NCI-H187 treated with DMSO at 0.1 percent for 48 hours (cell line): ENCODE measurements at places on chromosomes 3 and 15.

DNA sequence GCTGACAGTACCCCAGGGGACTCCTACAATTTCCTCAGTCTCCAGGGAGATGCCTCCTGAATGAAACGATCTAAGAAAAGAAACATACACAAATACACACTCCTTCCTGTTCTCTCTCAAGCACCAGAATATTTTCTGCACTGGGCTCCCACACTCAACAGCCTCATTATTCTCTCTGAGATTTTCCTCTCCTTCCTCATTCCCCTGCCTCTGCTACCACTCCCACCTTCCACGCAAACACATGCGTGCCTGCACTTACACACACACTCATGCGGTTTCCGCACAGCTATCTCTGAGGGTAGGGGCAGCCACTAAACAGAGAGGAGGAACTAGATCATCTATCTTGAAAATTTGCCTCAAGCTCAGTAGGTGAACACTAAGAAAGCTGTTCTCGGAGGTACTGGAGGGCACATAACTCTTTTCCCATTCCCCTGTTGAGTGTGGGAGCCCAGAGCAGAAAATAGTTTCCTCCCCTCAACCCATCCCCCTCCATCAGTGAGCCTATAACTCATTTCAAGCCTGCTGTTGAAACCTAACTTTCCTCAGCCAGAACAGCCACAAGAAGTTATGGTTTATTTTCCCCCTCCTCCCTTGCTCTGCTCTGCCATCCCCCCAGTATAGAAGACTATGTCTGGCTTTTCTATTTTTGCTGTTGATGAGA is 30.5 kb upstream of the TIPARP start:
- DNase-seq = no peak

DNA sequence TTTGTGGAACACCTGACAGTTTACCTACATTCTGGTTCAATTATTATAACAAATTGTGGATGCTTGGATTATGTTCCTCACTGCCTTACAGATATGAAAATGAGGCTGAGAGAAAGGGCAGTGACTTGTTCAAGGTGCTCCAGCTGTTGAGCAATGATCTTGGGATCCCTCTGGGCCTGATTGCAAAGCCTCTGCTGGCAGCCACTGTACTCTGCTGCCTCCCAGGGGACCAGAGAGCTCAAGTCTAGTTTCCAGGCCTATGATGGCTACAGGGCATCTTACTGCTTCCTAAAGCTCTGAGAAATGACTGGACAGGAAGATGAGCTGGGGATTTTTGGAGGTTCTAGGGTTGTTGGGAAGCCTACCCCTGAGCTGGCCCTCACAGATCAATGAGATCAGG is 2.3 kb upstream of the SHC4 start:
- no peak for DNase-seq

DNA sequence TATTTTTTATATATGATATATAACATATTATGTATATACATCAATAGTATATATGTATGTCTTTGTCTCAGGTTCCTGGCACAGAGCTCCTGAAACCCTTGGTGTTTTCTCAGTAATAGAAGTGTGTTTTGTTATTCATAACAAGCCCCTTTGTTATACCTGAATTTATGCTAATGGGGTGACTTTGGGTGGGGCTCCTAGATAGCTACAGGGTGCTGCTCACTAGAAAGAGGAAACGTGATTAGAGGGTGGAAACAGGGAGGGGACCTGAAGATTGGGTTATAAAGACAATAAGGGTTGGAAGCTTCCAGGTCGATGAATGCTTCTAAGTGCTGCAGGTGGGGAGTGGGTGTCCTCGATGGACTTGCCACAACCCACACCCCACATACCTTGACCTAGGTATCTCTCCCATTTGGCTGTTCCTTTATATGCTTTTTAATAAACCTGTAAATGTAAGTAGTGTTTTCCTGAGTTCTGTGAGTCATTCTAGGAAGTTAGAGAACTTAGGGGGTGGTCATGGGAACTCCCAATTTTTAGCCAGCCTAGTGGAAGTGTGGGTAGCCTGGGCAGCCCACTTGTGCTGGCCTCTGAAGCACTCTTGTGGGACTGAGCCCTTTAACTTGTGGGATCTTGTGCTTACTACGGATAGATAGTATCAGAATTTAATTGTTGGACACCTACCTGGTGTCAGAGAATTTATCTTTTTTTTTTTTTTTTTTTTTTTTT is 36.9 kb upstream of the C15orf39 start:
- no peak for DNase-seq

DNA sequence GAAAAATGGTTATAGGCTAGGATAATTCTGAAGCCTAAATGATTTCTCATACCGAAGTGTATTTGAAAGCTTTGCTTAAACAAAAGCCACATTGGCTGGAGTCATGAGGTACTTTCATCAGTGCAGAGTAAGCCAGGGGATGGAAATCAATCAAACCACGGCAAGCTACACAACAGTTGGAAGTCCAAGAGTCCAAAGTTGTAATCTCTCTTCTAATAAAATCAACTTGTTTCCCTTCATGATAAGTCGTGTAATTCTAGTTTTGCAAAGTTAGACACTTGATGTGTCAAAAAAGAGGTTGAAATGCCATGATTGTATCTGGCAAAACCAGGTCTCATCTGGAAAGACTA is 250.5 kb upstream of the VEPH1 start:
- DNase-seq = no peak

- DNase-seq = no peak
These were observed 394.0 kb downstream of the FOXP1 start for GRCh38 chr3:71189480-71189879.

DNA sequence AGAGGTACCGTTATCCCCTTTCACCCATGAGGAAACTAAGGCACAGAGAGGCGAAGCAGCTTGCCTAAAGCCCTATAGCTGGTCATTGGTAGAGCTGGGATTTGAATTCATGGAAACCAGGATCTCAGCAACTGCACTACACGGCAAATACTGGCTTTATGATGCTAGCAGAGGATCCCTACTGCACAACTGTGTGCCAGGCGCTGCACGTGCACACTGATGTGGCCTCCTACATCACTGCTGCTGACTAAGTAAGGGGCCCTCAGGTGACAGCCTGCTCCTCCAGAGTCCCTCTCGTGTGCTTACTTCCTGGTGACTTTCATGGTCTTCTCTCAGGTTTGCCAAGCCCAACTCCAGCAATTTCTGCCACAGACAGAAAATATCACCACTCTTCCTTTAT is 3.4 kb upstream of the POLG start:
- no peak for DNase-seq

DNA sequence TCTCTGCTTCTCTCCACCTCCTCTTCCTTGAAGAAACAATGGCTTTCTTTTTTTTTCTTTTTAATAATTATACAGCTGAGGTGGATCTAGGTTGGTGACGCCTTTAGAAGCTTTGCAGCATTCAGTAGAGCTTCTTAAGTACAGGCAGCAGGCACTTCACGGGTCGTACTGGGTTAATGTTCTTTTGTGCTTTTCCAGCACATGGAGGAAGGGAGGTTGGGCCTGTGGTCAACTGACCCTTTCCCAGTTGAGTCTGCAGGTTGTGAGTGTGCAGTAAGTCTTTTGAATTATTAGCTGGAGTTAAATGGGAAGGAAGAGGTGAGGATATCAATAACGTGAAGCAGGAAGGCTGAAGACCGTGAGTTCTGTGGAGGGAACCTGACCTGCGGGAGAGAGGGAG is 7.0 kb downstream of the TRAK1 start:
- DNase-seq = no peak

GRCh38 chr3:13379201-13379830 is 40.8 kb downstream of the NUP210 start:
- no peak for DNase-seq

- DNase-seq = no peak
These were observed 10.5 kb downstream of the PTH1R start for GRCh38 chr3:46887980-46888494.

DNA sequence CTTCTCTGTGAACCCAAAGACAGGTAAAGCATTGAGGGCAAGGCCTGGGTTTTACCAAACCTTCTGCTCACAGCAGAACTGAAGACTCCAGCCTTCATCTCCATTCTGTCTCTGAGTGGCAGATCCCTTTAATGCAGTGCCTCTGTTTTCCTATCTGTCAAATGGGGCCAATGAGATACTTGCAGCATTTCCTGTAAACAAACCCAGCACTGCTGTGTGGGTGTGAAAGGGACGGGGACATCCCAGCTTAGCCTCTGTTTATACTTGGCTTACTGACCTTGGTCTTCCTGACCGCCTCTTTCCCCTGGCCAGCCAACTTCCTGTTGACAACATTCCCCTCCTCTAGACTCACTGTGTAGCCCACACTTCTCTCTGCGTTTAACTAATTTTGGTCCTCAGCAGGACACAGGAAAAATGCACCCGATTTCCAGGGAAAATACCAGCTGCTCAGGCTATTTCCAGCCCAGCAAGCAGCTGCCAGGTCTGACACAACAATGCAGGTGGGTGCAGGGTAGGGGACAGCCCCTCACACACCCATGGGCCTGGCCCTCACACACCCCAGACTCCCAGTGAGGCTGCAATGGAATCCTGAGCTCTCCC is 105.9 kb upstream of the HERC1 start:
- no peak for DNase-seq

DNA sequence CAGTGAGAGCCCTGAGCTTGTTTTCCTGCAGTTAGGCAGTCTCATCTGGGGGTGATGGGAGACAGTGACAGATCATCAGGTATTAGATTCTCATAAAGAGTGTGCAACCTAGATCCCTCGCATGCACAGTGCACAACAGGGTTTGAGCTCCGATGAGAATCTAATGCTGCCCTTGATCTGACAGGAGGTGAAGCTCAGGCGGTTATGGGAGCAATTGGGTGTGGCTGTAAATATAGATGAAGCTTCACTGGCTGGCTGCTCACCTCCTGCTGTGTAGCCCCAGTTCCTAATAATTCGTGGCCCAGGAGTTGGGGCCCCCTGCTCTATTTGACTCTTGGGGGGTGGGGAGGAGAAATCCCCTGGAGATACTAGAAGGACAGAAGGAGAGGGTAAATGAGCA is 309.4 kb upstream of the STT3B start:
- no peak for DNase-seq

- DNase-seq = no peak
These were observed 153.4 kb upstream of the SMAD3 start for GRCh38 chr15:66912001-66912400.

GRCh38 chr3:24447836-24448235 is 46.8 kb downstream of the THRB start:
- DNase-seq = no peak

DNA sequence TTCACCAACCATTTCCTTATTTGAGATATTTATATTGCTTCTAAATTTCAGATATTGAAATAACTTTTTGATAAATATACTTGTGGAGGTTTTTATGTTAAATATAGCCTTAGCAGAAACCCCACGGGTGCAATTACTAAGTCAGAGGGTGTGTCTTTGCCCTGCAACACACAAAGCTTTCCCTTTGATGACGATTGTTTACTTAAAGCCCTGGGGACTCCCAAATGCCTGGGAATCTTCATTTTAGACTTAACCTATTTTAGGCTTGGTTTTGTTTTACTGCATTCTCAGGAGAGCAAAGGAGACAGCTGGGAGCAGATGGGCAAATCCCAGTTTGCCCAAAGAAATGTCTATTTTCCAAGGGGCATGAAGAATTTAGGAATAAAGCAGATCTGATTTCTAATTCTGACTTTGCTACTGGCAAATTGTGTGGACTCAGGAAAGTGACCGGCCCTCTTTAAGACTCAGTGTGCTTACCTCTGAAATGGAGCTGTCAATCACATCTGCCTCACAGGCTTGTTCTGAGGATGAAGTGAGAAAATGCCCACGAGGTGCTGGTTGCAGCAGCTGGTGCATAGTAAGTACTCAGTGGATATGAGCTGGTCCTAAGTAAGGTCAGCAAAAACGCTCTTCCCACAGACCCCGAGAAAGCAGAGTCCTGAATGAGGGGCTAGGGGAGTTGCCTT is 49.3 kb upstream of the CA12 start:
- no peak for DNase-seq

DNA sequence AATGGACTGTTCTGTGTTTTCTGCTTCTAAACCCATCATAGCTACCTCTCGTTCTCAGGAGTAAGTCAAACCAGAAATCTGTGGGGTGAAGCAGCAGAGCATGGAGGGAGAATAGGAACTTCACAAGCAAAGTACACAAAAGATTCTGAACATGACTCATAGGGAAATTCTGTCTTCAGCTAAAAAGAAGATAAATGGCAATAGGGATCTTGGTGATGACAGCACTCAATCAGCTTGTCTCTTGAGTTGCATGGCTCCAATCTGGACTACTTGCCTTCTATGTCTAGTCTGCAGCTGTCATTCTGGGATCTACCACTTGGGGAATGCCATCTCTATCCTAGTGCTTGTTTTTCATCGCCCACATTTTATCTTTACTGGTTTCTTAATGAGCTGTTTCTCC is 13.5 kb upstream of the GRAMD1C start:
- DNase-seq = no peak
